CD4-positive, alpha-beta T cell treated with Interleukin-15 for 4 hours (primary cell): ENCODE measurements at places on chromosomes 3 and 15.

DNA sequence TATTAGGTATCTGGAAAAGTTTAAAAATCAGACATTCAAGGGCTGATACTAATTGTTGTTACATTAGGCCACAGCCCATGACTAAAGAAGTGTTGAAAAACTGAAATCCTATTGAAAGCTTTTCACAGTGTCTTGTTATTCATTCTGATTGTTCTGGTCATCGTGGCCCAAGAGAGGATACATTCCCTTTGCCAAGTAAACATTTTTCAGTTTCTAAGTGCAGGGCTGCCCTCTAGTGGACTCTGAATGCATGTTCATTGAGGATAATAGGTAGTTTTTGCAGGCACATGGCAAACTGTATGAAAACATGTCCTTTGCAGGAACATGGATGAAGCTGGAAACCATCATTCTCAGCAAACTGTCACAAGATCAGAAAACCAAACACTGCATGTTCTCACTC lies 181.1 kb downstream of the MYRIP start:
- no peak for DNase-seq

DNA sequence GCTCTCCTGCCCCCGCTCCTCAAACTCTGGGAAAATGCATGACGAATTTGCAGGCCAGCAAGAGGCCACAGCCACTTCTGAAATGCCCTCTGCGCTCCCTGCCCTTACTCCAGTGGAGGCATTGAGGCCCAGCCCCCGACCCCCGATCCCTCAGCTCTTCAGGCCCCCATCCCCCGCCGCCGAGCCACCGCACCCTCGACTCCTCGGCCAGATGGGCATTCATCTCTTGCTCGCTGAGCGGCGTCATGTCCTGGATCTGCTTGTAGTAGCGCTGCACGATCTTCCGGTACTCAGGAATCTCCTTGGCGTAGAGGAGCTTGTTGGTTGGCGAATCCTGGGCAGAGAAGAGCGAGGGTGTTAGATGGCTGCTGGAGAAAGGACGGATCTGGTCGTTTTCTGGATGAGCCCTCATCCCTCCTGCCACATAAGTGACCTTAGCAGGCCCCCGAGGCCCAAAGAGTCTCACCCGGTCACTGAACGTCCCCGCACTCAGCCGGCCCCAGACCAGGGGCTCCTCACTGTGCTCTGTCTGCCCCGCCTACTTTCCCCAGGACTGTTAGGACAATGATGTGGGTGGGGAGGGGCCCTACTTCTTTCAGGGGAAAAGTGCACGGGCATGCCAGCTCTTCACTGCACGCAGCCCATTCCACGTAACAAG lies 14.0 kb downstream of the H1-8 start:
- DNase-seq = no peak

GRCh38 chr3:35648347-35648746 lies 9.0 kb downstream of the ARPP21 start:
- no peak for DNase-seq

DNA sequence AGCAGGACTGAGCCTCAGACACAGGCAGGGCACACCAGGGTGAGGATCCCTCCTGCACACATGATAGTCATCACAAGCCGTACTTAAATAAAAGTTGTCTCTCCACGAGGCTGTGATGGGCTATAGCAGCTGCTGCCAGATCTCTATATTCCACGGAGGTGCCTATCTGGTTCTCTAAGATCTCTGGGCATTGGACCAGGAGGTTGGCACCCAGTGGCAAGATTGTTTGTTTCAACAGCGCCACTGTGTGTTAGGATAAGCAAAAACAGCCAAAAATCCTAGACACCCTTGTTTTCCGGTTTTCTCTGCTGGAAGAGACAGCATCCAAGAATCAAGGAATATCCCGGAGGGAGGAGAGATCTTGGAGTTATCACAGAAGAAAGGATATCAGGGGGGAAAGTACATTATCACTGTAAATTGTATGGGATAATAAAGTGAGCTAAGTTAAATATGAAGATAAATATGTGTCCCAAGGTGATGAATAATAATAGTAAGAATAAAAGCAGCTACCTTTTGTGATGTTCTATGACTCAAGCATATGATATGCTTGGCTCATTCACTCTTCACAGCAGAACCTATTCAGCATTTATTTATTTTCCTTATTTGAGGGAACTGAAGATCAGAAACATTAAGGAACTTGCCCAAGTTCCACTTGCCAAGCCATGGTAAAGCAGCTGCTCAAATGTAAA lies 90.6 kb upstream of the AKAP13 start:
- DNase-seq = peak; percentile 22

DNA sequence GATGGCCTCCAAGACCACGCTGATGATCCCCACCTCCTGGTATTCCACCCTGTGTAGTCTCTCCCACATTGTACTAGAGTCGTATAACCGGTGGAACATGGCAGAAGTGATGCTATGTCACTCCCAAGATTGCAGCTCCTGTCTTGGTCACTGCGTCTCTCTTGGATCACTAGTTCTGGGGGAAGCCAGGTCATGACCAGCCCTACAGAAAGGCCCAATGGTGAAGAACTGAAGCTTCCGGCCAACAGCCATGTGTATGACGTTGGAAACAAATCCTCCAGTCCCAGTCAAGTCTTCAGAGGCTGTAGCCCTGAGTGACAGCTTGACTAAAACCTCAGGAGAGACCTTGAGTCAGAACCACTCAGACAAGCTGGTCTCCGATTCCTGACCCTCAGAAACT lies 61.9 kb upstream of the FNDC3B start:
- DNase-seq = no peak

DNA sequence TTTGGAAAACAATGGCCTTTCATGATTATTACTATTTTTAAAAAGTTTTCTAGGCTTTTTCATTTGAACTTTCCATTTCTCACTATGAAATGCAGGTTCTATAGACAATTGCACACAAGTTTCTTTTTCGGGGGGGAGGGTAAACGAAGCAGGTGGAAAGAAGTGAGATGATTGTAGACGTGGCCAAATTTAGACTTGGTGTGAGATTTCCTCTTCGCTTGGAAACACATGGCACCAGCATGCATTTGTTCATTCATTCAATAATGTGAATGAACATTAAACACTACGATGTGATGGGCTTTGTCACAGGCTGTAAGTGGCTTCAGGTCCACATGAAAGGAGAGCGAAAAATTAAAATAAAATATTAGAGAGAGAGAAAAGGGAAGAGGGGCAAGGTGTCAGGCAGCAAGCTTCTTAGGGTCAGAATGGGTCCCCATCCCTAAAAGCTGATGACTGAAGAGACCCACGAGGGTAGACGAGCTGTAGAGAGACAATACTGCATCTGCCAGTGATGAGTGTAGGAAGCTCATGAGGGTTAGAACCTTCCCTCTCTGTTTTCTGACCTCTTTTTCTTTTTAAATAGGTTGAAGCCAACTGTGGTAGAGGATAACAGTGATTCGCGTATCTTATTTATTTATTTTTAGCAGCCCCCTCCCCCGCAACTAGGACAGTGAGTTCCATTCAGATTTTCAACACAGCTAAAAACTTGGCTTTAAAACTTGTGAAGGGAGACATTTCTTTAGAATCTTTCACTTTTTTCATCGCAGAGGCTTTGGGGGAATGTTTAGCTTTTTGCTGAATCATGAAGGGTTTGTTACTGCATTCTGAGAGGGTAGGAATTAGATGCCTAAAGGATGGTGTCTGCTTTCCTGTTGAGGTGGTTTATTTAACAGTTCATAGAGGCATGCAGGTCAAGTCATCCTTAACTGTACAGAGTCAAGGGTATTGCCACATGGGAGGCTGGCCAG lies 36.2 kb downstream of the GAP43 start:
- no peak for DNase-seq

DNA sequence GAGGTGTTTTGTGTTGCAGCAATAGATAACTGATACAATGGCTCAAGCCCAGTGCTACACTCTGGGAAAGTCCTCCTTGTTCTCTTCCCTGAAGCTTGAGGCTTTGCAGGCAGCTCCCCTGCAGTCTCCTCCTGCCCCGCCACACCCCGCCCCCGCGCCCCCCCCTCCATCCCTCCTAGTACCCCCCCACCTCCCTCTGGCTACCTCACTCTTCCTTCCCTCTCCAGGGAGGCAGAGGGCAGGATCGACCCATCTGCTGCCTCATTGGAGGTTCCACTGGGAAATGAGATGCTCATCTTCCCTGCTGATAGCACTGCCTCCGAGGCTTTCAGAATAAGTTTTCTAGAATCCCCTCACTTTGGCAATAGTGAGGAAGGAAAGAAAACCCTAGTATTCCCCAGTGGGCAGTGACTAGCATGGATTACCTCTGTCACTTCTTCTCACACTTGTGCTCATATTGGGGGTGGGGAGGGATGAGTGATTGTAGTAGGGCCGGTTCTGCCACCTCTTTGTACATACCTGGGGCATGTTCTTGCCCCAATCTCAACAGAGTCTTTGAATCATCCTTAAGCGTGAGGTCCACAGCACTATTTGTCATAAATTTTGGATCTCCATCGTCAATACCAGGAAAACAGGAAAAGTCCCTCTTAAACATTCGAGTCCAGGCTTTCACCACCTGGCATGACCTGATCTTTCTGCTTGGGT lies 16.3 kb upstream of the RAB7A start:
- DNase-seq = no peak

GRCh38 chr3:10140996-10141546 lies 507 bp upstream of the VHL start:
- DNase-seq = no peak

- peak; percentile 19 for DNase-seq
Measured at GRCh38 chr15:60840306-60840702, 361.4 kb upstream of the ICE2 start.

DNA sequence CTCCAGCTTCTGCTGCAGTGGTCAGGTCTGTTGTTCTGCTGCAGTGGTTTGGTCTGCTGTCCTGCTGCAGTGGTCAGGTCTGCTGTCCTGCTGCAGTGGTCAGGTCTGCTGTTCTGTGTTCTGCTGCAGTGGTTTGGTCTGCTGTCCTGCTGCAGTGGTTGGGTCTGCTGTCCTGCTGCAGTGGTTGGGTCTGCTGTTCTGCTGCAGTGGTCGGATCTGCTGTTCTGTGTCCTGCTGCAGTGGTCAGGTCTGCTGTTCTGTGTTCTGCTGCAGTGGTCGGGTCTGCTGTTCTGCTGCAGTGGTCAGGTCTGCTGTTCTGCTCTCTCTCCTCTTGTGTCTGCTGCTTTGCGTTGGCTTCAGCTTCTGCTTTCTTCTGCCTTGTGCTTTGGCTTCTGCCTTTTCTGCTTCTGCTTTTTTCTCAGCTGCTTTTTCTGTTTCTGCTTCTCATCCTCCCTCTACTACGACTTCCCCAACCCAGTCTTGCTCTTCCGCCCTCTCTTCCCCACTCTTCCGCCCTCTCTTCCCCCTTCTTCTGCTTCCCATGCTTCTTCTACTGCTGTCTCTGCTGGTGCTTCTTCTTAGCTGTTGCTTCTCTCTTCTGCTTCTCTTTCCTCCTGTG lies 50.7 kb downstream of the FAM43A start:
- DNase-seq = no peak

- no peak for DNase-seq
Measured at GRCh38 chr3:43923104-43923882, 232.6 kb downstream of the ABHD5 start.
